Activated CD8-positive, alpha-beta memory T cell treated with anti-CD3 and anti-CD28 coated beads for 48 hours (primary cell): ENCODE measurements at places on chromosomes 7 and 10.

DNA sequence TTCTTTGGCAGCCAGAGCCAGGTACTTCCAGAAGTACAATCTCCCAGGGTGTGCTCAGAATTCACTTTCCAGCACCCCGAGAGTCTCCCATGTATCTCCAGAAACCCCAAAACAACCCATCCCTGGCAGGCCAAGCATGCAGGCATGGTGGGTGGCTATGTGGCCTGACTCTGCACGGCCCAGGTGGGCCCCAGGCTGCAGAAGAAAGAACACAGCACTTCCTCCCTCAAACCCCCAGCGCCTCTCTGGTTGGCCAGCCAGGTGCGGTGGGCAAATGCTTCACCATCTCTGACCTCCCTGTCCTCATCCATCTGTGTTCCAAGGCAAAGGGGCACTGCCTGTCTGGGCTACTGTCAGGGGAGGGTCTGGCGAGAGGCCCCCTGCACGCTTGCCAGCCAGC lies 100.3 kb downstream of the MKI67 start:
- DNase-seq: no peak

- no peak for DNase-seq
Measured at GRCh38 chr10:78529262-78529661, 495.6 kb downstream of the RPS24 start.

GRCh38 chr7:76328389-76328788 lies 25.9 kb downstream of the HSPB1 start:
- DNase-seq: no peak

DNA sequence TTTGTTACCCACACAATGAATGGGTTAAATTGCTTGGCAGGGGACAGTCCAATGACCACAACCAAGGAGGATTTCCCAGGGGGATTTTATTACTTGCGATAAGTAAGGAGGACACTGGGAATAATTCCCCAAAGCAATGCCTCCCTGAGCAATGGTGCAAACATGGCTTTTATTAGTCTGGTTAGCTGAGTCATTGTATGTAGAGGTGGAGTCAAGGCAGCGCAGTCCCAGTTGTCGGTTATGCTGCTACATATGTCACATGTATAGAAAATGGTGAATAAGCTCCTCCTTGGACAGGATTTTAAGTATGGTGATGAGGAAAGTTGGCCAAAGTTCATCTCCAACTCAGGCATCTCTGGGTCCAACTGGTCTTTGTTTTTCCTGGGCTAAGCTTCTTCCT lies 3.9 kb upstream of the TRIM4 start:
- no peak for DNase-seq

- no peak for DNase-seq
Measured at GRCh38 chr10:77228559-77228958, 409.0 kb downstream of the KCNMA1 start.

DNA sequence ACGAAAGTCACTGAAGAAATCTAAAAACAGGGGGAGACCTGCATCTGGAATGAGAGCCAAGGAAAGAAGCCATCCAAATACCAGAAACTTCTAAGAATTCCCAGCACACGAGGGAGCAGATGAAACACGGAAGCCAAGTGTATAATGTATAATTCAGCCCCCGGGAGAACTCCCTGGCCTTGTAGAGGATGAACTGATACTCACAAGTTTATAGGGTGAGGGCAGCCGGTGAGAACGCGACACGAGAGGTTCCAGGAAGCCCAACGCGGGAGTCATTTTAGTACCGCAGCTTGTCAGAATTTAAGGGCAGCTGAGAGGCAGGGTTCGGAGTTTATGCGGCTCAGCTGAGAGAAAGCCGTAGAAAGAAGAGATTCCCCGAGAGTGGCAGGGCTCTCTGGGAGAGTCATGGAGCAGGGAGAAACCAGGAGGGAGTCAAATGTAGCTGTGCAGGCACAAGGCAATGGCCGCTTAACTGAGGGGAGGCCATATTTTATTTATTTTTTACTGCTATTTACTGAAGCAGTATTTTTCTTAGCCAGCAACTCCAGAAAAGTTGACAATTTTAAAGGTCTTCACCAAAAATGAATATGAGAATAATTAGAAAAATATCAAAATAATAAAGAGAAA lies 164.0 kb downstream of the NPSR1 start:
- DNase-seq: no peak

- DNase-seq: no peak
Measured at GRCh38 chr7:17690030-17690429, 250.3 kb downstream of the SNX13 start.

DNA sequence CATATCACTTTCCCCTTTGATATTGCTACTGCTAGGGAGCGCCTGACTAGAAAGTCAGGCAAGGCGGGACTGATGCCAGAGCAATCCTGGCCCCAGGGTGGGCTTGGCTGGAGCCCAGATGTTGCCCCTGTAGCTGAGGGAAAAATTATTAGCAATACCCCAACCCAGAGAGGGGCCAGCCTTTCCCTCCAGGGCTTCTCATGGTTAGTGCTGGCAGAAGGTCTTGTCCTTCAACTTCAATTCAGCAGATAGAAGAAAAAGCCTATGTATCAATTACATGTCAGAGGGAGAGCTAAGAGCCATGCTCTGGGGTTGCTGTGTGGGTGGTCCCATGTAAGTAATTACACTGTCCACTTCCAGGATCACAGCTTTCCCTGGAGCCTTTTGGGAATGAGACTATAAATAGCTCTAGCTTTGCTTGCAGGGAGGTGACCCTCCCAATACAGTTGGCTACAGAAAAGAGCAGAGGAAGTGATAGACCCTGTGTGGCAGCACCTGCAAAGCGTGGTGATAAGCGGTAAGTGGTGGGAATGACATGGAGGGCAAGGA lies 579.1 kb downstream of the CCSER2 start:
- no peak for DNase-seq

GRCh38 chr7:137295739-137296324 lies 47.7 kb downstream of the PTN start:
- DNase-seq: no peak
